ENCODE measurements at places on chromosomes 7 and 10.
A peak's percentile ranks its signal among the peaks of the same experiment; 100 is the strongest.

- DNase-seq, result no peak
Measured at GRCh38 chr10:23293145-23293724, 51.4 kb downstream of the C10orf67 start.

DNA sequence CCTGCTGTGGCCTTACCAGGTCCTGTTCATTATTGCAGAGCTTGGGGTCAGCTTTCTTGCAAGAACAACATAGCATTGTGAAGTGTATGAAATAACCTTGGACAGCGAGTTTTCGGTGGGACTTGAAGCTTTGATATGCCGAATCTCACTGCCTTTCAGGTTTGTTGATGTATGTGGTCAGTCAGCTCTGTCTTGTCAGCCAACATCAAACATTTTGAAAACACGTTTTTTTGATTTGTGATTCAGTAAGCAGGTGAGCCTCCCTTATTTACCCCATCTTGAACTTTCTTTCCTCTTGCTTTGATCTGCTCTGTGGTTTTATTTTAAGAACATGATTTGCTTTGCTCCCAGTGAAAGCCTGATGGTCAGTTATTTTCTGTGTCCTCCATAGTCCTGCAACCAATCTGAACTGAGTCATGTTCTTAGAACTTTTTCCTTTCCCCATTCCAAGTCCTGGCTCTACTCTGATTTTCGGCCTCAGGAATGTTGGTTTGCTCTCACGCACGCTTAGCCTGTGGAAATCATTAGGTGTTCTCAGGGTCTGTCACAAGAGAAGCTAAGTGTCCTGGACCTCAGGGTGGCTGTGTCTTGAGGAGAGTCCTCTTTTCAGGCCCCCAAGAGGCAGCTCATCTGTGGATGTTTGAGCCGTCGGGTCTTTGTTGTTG lies 8.7 kb downstream of the WBP1L start:
- no peak for DNase-seq

GRCh38 chr10:75647675-75648074 lies 216.3 kb downstream of the LRMDA start:
- no peak for DNase-seq

- no peak for DNase-seq
Measured at GRCh38 chr10:97234400-97234799, 48.6 kb upstream of the SLIT1 start.

- no peak for DNase-seq
Measured at GRCh38 chr10:125085258-125086054, 74.9 kb downstream of the CTBP2 start.

GRCh38 chr10:124992462-124993344 lies 50.8 kb downstream of the ZRANB1 start:
- DNase-seq, result peak; percentile 88

DNA sequence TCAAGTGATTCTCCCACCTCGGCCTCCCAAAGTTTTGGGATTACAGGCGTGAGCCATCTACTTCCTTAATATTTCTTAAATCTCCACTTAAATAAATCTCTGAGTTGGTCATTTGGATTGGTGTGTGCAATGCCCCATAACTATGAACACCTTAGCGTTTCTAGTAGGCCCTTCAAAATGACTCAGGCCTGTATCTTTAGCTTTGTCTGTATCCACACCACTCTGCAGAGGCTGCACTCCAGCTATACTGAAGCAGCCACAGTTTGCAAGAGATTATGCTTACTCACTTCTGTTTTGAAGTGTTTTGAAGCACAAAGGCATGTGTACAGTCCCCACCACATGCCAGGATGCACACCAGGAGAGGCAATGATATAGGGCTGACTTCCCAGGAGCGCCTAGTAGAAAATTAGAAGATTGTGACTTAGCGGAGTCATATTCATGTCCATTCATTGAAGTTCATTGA lies 2.4 kb upstream of the ST7 start:
- DNase-seq, result no peak

DNA sequence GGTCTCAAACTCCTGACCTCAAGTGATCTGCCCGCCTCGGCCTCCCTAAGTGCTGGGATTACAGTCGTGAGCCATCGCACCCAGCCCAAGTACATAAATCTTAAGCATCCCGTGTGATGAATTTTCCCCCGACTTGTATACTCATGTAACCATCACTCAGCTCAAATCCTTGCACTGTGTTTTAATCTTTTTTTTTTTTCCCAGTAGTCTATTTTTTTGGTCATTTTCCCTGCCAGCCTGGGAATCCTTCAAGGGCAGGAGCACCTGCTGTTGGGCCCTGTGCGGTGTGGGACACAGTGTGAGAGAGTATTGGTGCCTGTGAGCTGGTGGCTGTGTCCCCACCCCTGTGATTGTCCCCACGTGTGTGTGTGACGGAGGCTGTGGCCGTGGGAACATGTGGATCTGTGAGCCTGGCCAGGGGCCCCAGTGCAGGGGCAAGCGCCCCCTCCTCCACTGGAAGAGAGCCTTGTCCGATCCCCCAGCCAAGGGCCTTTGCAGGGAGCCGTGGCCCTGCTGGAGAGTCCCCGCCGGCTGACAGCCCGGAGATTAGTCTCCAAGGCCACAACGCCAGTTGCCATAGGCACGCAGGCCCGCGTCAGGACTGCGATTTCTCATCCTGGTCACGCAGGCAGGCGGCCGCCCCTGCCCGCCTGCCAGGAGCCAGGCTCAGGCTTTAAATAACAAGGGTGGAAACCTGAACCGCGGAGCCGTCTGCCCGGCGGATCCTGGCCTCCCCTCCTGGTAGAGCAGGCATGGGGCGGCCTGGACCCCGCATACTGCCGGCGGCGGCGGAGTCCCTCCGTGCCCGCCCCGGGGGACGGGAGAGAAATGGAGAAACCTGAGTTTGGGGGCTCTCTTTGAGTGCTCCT lies 26.5 kb downstream of the GTF2IRD1 start:
- no peak for DNase-seq

DNA sequence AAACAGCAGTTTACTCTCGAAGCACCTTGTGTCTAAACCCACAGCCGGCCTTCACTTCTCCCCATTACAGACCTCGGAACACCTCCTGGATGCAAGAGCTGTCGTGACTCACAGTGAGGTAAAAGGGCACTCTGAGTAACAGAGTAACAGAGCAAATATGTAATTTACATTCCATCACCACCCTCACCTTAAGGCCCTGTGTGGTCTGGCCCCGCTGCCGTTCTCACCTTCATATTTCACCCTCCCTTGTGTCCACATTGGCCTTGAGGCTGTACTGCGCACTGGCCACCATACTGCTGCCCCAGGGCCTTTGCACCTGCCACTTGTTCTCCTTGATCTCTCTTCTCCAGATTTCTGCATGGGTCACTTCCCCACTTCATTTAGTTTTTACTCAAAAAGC lies 12.6 kb downstream of the FFAR4 start:
- DNase-seq, result no peak

DNA sequence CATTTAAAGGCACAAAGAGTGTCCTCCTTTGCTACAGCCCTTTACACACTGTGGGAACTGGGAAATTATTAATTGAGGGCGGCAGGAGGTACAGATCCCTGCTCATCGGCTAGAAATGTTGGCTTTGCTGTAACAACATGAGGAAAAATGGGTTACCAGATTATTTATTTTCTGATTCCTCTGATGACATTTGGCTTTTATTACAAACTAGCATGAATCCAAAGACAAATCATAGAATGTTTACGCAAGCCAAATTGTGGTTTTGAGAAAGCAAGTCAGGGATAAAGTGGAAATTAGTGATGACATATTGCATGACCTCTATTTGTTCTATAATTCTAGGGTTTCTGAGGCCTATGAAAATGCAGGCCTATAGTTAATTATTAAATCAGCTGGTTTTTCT lies 126.1 kb upstream of the TMEM196 start:
- DNase-seq, result no peak

GRCh38 chr10:102195296-102195870 lies 30.7 kb upstream of the ELOVL3 start:
- DNase-seq, result no peak

- no peak for DNase-seq
Measured at GRCh38 chr7:103765901-103766300, 223.6 kb downstream of the RELN start.

- DNase-seq, result no peak
Measured at GRCh38 chr10:31035266-31035798, 3.7 kb upstream of the ZNF438 start.

DNA sequence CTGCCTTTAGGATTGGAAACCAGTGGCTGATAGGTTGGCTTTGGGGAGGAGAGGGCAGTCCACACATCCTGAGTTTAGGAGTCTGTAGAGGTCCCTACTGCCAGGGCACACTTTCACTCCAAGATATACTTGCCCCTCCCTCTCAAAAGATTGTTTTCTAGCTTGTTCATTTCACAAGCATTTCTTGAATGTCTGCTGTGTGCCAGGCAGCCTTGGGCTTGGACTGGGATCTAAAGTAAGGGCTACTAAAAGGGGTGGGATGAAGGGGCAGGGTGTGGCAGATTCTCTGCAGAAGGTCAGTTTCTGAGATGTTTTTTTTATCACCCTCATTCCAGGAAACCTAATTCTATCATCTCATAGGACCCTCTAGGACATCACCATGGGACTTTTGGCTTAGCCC lies 272.4 kb downstream of the SKAP2 start:
- peak; percentile 37 for DNase-seq

DNA sequence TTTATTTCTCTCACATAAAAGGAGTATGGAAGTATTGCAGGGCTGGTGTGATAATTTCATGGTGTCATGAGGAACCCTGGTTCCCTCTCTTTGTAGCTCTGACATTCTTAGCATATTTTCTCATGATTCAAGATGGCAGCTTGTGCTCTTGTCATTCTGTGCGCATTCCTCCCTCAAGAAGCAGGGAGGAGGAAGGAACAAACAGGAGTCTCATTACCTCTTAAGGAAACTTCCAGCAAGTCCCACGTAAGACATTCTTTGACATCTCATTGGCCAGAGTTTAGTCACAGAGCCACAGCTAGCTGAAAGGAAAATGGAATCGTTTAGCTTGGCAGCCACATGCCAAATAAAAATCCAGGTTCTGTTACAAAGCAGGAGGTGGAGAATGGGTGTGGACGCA lies 546.8 kb downstream of the LRMDA start:
- no peak for DNase-seq

GRCh38 chr10:16470747-16471146 lies 33.9 kb downstream of the PTER start:
- DNase-seq, result no peak

- no peak for DNase-seq
Measured at GRCh38 chr7:24891311-24891735, 88.7 kb downstream of the OSBPL3 start.

GRCh38 chr10:46216836-46217751 lies 69.7 kb upstream of the ANTXRL start:
- peak; percentile 79 for DNase-seq

DNA sequence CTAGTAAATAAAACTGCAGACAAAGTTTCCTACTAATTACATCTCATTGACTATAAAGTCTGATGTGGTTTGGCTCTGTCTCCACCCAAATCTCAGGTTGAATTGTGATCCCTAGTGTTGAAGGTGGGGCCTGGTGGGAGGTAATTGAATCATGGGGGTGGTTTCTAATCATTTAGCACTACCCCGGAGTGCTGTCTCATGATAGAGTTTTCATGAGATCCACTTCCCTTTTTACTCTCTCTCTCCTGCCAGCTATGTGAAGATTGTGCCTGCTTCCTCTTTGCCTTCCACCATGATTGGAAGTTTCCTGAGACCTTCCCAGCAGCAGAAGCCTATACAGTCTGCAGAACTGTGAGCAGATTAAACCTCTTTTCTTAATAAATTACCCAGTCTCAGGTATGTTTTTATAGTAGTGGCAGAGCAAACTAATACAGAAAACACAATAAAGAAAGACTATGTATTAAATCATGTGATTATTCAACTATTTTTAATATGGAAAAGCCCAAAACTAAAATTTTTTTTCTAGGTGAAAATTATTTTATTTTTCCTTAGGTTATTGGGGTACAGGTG lies 232.1 kb downstream of the FZD1 start:
- no peak for DNase-seq

DNA sequence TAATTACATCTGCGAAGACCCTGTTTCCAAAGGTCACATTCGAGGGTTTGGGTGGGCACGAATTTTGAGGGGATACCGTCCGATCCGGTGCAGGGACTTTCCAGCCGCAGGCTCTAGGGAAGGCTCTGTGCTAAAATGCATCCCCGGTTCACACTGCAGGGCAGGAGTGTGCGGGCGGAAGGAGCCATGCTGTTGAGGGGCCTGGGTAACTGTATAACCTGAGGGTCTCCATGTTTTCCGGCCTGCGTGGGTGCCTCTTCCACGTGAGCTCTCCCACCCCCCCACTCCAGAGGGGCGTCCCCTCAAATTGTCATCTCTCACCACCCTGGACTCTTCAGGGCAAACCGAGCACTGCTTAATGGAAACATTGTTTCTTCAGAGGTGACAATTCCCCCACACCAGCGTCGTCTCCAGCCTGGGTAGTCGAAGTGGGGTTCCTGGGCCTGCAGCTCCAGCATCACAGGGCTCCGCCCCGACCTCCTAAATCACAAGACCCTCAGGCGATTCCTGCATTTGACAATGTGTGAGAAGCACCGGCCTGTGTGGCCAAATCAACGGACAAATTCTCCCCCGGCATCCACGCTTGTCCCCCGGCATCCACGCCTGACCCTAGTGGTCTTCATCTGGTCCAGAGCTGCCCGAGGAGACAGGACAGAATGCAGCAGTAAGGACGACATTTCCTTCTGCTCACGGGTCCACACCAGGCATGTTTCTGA lies 51.2 kb downstream of the FOXL3 start:
- DNase-seq, result no peak

- DNase-seq, result no peak
Measured at GRCh38 chr10:94521276-94522250, 24.0 kb upstream of the HELLS start.

DNA sequence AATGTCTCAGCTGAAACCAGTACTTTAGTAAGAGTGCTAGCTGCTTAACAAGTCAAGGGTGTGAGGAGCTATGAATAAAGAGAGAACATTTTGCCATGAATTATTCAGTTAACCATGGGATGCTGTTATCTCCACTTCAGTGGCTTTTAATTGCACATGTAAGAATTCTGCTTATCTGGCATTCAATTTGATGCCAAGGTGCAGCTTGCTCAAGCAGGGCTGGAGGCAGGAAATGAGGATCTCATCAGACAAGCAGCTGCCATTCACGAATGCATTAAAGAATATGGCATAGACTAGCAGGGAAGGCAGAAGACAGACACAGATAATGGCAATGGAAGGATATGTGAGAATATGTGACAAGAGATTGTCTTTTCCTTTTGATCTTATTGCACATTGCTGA lies 697.8 kb downstream of the NRG3 start:
- DNase-seq, result no peak

DNA sequence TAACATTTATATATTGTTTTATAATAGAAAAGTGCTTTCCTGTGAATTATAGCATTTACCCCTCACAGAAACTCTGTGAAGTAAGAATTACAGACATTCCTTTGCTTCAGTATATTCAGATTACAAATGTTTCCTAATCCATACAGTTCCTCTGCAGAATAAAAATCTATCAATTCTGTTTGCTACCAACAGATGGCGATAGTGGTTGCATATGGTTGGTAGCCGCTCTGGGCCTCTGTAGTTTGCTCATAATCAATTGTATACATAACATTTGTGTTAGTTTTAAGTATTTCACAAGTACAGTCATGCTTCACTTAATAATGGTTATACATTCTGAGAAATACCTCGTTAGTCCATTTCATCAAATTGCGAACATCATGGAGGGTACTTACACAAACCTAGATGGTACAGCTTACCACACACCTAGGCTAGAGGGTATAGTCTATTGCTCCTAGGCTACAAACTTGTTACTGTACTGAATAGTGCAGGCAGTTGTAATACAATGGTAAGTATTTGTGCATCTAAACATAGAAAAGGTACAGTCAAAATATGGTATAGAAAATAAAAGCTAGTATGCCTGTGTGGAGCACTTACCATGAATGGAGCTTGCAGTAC lies 94.4 kb upstream of the STEAP4 start:
- no peak for DNase-seq

GRCh38 chr10:48944171-48944570 lies 4.5 kb upstream of the LRRC18 start:
- DNase-seq, result no peak

- no peak for DNase-seq
Measured at GRCh38 chr10:113319479-113319878, 233.4 kb upstream of the HABP2 start.

All from vagina (tissue), 2 donors.